ENCODE measurements at places on chromosomes 11 and 22.

DNA sequence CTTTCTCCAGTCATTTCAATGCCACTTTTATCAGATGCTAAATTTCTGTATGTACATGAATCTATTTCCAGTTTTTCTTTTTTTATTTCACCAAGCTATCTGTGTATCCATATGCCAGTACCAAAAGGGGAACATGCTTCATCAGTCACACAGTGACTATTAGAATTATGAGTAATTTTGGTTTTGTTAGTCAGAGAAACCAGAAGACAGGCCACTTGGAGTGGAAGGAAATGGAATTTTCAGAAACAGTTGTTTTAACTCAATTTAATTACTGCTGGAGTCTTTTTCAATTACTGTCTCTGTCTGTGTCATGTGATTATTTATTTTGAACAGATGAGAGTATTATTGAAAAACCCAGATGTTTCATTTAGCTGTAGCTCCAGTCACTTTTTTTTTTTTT, 84.6 kb upstream of the ANO3 start:
- no peak for DNase-seq

GRCh38 chr11:6625156-6625831, 6.1 kb upstream of the TPP1 start:
- DNase-seq: no peak

DNA sequence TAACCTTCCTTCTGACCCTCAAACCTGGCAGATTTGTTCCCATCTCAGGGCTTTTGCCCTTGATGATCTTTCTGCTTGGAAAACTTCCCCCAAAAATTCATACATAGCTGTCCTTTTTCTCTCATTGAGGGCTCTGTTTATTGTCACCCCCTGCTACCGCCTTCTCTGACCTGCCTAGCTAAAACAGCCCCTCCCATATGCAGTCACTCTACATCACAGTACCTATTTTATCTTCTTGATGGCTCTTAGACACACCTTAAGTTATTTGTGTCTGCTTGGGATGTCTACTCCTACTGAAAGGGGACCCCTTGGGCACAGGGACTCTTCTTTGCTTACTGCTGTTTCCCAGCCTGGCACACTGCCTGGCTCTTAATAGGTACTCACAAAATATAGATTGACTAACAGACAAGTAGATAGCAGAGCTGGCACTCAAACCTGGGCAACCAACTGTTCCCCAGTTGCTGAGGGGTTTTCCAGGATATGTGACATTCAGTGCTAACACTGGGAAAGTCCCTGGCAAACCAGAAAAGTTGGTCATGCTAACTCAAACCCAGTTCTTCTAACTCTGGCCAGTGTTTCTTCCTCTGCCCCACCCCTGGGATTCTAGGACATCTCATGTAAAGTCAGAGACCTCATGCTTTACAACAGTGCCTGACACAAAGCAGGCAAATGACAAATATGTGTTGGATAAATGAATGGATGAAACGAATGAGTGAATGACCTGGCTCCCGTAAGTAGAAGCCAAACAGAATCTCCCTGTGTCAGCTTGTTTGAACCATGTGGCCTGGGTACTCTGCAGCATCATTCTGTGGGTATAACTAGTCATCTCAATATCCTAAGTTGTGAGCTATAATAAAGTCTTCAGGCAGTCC, 19.8 kb upstream of the FJX1 start:
- DNase-seq: peak; percentile 11

DNA sequence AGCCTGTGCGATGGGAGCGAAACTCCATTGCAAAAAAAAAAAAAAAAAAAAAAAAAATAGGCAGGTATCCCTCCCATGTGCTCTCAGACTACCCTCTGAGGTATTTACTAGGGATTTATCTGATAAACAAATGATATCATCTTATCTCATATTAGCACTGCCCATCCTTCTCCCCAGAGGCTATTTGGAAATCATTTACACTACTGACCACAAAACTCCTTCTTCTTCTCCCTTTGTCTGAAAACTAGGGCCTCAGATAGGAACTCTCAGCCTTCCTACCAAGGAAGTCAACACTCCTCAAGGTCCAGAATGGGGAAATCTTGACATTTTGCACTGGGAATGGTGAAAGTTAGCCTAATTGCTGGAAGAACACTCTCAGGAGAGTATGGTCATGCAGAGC, 46.4 kb downstream of the LARGE2 start:
- DNase-seq: no peak

GRCh38 chr22:50153056-50153755, 17.3 kb upstream of the PANX2 start:
- DNase-seq: no peak

DNA sequence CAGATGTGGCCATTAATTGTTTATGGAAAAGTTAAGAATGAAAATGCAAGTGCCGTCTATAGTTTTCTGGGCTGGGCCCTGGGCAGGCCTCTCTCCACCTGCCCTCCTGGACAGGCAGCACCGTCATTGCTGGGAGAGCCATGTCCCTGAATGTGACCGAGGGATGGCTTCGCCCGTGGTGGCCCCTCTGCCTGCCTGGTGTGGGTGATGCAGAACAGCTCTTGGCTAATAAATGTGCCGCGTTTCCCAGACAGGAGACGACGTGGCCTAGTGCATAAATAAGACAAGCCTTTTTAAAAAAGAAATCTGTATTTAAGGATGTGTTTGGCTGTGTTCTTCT, 407.3 kb downstream of the TBC1D22A start:
- DNase-seq: no peak

GRCh38 chr22:46256358-46256958, 6.4 kb upstream of the CDPF1 start:
- DNase-seq: no peak

- DNase-seq: no peak
Observed at GRCh38 chr11:45812581-45813548, 7.9 kb downstream of the SLC35C1 start.

GRCh38 chr22:35384975-35385588, 4.2 kb downstream of the HMOX1 start:
- no peak for DNase-seq

DNA sequence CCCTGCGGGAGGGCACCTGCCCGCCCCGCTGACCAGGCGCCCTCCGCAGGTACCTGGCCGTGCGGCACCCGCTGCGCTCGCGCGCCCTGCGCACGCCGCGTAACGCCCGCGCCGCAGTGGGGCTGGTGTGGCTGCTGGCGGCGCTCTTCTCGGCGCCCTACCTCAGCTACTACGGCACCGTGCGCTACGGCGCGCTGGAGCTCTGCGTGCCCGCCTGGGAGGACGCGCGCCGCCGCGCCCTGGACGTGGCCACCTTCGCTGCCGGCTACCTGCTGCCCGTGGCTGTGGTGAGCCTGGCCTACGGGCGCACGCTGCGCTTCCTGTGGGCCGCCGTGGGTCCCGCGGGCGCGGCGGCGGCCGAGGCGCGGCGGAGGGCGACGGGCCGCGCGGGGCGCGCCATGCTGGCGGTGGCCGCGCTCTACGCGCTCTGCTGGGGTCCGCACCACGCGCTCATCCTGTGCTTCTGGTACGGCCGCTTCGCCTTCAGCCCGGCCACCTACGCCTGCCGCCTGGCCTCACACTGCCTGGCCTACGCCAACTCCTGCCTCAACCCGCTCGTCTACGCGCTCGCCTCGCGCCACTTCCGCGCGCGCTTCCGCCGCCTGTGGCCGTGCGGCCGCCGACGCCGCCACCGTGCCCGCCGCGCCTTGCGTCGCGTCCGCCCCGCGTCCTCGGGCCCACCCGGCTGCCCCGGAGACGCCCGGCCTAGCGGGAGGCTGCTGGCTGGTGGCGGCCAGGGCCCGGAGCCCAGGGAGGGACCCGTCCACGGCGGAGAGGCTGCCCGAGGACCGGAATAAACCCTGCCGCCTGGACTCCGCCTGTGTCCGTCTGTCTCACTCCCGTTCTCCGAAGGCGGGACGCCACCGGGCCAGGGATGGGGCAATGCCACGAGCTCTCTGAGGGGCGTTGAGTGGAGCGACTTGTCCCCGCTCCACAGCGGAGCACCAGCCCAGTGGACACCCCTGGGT, 1.8 kb downstream of the GALR3 start:
- DNase-seq: no peak

DNA sequence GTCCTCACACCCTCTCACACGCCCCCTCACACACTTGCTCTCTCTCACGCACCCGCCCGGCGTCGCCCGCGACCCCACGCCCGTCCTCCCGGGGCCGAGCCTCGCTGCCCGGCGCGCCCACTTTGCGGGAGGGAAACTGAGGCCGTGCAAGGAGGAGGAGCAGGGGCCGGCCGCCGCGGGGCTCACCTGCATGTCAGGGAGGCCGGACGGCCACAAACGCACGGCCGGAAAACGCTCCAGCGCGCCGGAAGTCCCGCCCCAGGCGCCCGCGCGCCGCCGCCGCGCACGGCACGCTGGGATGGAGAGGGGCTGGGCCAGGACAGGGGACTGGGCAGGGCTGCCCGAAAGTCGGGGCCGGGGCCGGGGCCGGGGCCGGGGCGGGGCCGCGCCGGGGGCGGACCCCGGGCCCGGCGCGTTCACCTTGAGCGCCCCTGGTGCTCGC, at the start of gene CHID1:
Gene CHID1, minus strand, starts transcription at position 222 of the 442 bp plus-strand sequence. CDS start 5,994 bp downstream, outside the sequence.
- peak; percentile 84 for DNase-seq

- no peak for DNase-seq
Observed at GRCh38 chr11:114318361-114318760, 22.2 kb downstream of the NNMT start.

DNA sequence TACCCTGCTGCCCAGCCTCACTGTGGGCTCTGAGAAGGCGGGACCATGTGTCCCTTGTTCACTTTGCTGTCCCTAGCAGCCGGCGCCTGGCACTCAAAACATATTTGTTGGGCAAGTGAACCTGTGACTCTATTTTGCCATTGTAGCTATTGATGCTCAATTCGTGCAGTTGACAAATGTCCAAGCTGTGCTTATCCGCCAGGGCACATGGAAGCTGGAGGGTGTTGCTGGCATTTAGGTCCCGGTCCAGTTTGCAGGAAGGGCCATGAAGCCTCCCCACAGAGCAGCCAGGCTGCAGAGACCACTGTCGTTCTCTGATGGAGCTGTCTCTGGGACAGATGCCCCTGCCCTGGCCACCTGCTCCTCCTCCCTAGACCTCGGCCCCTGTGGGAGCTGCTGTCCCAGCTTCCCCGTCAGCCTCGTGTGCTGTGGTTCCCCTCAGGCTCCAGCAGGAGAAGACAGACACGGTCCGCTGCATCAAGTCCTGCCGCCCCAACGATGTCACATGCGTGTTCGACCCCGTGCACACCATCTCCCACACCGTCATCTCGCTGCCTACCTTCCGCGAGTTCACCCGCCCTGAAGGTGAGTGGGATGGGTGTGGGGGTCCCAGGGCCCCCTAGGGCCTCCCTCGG, 71.5 kb downstream of the FBLN1 start:
- no peak for DNase-seq

GRCh38 chr11:103257360-103257759, 148.1 kb downstream of the DYNC2H1 start:
- DNase-seq: no peak

- no peak for DNase-seq
Observed at GRCh38 chr11:126929179-126930061, 71.2 kb downstream of the KIRREL3 start.

GRCh38 chr11:104076455-104076854, 40.0 kb downstream of the DDI1 start:
- no peak for DNase-seq

GRCh38 chr22:45743687-45744086, 72.1 kb downstream of the ATXN10 start:
- no peak for DNase-seq

DNA sequence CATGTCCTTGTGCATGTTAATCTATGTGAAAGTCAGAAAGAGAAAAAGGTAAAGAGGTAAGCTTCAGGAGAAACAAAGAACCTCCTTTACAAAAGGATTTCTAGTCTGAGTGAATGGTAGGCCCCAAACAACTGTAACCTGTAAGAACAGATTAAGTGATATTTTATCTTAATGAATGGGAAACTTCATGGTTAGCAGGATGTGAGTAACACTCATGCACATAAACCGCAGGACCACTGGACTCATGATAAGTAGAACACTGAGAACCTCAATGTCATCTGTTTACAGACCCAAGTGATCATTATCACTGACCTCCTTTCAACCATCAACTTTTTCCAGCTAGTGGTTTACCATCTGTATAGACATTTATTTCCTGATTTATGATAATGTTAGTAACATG, 19.9 kb downstream of the OR8G5 start:
- peak; percentile 27 for DNase-seq

DNA sequence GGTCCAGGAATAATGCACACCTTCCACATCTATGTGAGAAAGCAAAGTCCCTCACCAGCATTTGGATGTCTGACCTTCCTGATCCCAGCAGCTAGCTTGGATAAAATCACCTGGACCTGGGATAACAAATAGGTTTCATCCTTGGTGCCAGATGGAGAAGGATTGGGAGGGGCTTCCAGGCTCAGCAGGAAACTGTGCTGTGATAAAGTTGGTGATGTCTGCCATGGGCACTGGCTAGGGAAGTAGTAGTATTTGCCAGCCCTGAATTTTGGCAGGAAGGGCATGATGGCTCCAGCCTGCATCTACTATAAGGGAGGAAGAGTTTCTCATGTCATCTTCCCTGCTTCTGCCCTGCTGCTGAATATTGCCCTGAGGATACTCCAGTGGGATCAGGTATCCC, 37.5 kb downstream of the C11orf91 start:
- DNase-seq: no peak

DNA sequence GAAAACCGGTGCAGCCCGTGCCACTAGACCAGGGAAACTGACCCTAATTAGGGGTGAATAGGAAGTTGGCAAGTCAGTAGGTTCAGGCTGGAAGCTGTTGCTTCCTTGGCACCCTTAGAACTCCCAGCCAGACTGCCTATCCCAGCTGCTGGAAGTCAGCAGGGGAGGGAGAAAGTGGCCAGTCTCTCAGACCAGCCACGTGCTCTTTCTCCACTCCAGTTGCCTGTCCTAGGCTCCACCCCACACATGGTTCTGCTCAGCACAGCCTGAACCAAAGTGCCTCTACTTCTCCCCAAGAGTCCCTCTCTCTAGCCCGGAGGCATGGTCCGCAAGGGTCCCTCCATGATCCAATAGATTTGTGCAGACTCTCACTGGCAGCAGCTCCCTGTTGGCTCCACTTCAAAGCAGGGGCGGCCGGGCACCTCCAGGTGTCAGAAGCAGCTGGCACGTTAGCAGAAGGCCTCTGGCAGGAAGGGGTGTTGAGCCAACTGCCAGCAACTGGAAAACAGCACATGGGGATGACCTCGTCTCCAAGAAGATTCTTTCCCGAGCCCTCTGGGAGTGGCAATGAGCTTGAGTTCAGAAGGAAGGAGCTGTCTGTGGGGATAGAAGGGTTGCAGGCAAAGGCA, 27.7 kb downstream of the ARFGAP2 start:
- no peak for DNase-seq

DNA sequence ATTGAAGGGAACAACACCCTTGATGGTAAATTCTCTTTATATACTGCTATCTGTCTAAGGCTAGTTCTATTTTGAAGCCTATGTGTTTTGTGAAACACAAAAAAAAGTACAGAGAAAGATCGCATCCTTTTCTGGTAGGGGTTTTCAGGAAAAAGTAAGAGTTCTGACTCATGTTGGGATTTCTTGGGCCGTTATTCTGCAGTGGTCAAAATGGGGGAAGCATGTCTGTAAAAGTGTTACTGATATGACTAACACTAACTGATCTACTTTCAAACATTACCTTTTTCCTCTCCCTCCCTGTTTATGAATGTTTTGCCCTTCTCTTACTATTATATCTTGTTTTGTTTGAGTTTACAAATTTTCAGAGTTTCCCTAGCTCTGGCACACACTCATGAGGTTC, 53.9 kb downstream of the CTNND1 start:
- no peak for DNase-seq

Data from activated CD8-positive, alpha-beta T cell treated with anti-CD3 and anti-CD28 coated beads for 36 hours (primary cell).